ENCODE measurements at places on chromosomes 3 and 15.

DNA sequence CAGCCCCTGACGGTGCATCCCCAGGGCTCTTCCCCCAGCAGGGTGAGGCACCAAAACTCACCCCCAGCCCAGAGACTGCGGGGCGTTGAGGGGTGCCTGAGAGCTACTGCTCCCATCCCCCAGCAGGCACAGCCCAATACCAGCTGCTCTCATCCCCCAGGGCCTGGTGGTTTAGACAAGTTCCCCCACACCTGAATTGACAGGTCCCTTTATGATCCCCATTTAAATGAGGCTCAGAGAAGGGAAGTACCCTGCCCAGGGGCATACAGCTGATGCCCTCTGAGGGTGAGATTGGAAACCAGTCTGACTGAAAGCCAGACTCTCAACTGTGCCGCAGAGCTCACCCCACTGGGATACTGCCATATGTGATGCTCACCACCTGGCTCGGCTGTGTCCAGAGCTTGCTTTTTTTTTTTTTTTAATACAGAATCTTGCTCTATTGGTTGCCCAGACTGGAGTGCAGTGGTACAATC, 20.1 kb downstream of the DUSP7 start:
- H3K27me3 ChIP-seq, result peaks cover 13% of the 10 kb centered on the region
- no peaks in the 10 kb centered on the region for H3K36me3 ChIP-seq
- H3K4me3 ChIP-seq, result no peak overlapping the region
- no peak overlapping the region for H3K27ac ChIP-seq
- H3K4me1 ChIP-seq, result peaks cover 19% of the 10 kb centered on the region

- DNase-seq, result no peak
- H3K4me1 ChIP-seq, result no peaks in the 10 kb centered on the region
- no peaks in the 10 kb centered on the region for H3K27me3 ChIP-seq
- H3K27ac ChIP-seq, result no peak overlapping the region
These were observed 70.7 kb downstream of the BLM start for GRCh38 chr15:90787881-90788280.

DNA sequence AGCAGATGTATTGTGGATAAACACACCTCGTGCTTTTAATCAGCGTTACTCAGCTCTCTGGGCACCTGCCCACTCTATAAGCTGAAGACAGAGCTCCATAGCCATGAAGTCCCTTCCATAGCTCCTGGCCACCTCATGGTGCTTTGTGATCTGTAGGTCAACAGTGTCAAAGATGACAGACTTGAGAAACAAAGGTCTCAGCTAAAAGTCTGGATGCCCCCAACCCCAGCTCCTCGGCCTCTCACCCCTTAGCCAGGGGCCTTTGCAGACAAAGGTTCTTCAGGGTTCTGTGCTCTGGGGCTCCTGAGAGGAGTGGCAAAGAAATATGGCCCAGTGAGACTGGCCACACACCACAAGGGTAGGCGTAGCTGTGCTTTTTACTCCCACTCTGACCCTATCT, 168.6 kb downstream of the KLF13 start:
- no peak overlapping the region for H3K4me3 ChIP-seq
- no peak for DNase-seq
- H3K36me3 ChIP-seq, result no peaks in the 10 kb centered on the region
- no peaks in the 10 kb centered on the region for H3K27me3 ChIP-seq
- H3K27ac ChIP-seq, result no peak overlapping the region

DNA sequence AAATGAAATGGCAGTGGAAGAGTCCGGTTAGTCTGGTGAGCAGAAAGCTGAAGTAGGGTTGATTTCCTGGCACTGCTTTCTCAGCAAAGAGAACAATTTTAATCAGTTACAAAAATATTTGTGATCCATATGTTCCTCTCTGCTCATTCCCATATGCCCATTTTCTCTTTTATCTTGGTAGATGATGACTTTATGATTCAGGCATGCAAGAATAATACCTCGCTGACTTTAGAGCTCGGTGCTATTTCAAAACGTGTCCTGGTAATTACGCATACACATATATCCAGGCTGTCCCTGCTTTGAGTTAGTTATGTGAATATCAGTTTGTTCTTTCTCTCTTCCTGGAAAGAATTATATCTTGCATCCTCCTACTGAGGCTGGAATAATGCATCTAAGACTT, 38.5 kb downstream of the ARPP21 start:
- no peaks in the 10 kb centered on the region for H3K4me1 ChIP-seq
- H3K27me3 ChIP-seq, result peaks cover 5% of the 10 kb centered on the region
- H3K27ac ChIP-seq, result no peak overlapping the region
- no peaks in the 10 kb centered on the region for H3K36me3 ChIP-seq
- no peak overlapping the region for H3K4me3 ChIP-seq

- H3K27me3 ChIP-seq, result no peaks in the 10 kb centered on the region
- no peaks in the 10 kb centered on the region for H3K4me1 ChIP-seq
- no peak overlapping the region for H3K27ac ChIP-seq
- H3K36me3 ChIP-seq, result peaks cover 35% of the 10 kb centered on the region
These were observed 11.0 kb downstream of the ANKRD63 start for GRCh38 chr15:40271685-40272484.

- peak overlapping the region; percentile 54 for H3K27ac ChIP-seq
- no peaks in the 10 kb centered on the region for H3K27me3 ChIP-seq
- peak; percentile 84 for DNase-seq
- no peak overlapping the region for H3K4me3 ChIP-seq
These were observed 57.5 kb upstream of the GCNT3 start for GRCh38 chr15:59553879-59554735.

- no peaks in the 10 kb centered on the region for H3K27me3 ChIP-seq
- H3K27ac ChIP-seq, result no peak overlapping the region
- no peaks in the 10 kb centered on the region for H3K4me1 ChIP-seq
- no peaks in the 10 kb centered on the region for H3K36me3 ChIP-seq
- H3K4me3 ChIP-seq, result no peak overlapping the region
These were observed 48.9 kb upstream of the RBP1 start for GRCh38 chr3:139588450-139588849.

GRCh38 chr3:70640481-70640880, 328.0 kb upstream of the MDFIC2 start:
- H3K36me3 ChIP-seq, result no peaks in the 10 kb centered on the region
- H3K4me3 ChIP-seq, result no peak overlapping the region
- no peak for DNase-seq

GRCh38 chr15:41892621-41893421, 1.0 kb downstream of the SPTBN5 start:
- no peaks in the 10 kb centered on the region for H3K27me3 ChIP-seq
- DNase-seq, result no peak
- no peak overlapping the region for H3K27ac ChIP-seq
- no peak overlapping the region for H3K4me3 ChIP-seq

DNA sequence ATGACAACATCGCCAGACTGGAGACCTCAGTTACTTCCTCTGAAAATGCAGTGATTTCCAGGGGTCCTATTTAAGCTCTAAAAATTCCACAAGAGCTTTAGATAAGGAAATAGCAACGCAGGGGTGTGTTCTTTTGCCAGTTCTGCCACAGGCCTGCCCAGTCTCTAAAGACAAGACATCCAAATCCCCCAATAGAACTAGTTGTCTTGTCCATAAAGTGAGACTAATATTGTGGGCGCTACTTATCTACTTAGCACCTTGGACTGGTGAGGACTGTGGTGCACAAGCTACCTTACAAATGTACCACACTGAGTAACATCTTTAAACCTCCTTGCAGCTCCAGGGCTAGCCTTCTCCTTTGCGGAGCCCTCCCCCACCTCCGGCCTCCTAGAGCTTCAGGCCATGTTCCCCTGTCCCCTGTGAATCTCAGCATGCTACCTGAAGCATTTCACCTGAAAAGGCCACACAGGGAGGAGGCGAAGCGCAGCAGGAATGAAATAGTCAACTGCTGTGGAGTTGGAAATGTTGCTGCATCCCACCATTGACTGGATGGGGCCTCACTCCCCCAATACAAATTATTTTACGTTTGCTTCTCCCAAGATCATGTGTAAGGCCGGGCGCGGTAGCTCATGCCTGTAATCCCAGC, 9.6 kb upstream of the LRRC2 start:
- H3K27ac ChIP-seq, result no peak overlapping the region
- H3K4me1 ChIP-seq, result peaks cover 22% of the 10 kb centered on the region
- H3K27me3 ChIP-seq, result peaks cover 25% of the 10 kb centered on the region
- no peaks in the 10 kb centered on the region for H3K36me3 ChIP-seq
- no peak for DNase-seq
- no peak overlapping the region for H3K4me3 ChIP-seq

DNA sequence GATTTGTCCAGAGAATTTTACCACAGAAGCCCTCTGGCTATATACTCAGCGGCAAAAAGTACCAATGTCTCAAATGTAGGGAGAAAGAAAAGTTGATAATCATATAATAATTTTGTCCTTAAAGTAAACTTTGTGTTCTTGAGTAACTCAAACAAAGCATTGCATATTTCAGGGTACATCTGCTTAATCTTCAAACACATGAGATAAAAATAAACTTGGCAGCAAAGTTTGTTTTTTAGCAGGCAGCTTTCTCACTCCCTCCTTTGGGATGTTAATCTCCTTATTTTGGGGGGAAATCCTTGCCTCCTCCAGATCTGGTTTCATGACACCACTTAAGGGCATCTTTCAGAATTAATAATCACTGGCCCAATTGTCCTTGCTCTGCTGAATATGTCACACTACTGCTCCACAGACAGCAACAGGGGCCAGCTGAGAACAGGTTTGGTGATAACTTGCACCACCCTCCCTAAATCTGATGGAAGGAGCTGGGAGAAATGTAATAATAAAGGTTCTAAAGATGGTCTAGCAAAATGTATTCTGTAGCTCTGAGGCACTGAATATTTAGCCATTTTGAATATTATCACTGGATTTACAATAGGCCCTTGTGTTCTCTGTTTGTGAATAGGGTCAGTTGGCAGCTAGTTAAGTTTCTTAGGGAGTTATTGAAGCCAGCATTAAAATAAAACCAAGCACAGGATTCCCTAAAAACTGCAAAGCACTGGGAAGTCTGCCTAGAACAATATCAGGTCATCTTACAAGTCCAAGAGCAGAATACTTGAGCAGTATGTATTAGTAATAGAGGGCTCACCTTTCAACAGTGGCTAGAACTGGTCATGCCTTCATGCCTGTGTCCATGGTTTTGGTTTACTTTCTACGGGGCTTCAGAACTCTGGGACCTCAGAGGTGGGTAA, 79.2 kb downstream of the EFL1 start:
- DNase-seq, result no peak
- H3K4me1 ChIP-seq, result no peaks in the 10 kb centered on the region
- no peak overlapping the region for H3K4me3 ChIP-seq

DNA sequence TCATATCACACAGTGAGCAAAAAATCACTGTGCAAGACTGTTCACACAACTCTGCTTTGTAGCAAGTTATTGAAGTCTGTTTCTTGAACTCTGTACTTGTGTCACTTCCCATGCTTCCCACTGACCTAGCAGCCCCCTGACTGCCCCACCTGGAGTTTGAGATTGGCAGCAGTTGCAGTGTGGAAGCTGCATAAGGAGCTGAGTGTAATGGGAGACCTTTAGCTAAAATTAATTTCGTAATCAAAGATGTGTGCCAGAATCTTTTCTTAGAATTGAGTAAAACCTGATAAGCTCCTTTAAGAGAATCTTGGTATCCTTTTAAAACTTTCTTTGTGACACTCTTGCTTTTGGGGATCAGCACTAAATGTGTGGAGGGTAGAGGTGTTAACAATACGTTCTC, 42.8 kb downstream of the NKIRAS1 start:
- peaks cover 2% of the 10 kb centered on the region for H3K4me1 ChIP-seq
- H3K27ac ChIP-seq, result no peak overlapping the region
- H3K4me3 ChIP-seq, result no peak overlapping the region
- H3K27me3 ChIP-seq, result no peaks in the 10 kb centered on the region
- no peak for DNase-seq

- H3K4me1 ChIP-seq, result peaks cover 11% of the 10 kb centered on the region
- H3K27ac ChIP-seq, result peak overlapping the region; percentile 45
- DNase-seq, result peak; percentile 74
- H3K27me3 ChIP-seq, result no peaks in the 10 kb centered on the region
- no peak overlapping the region for H3K4me3 ChIP-seq
These were observed 511.9 kb downstream of the GBE1 start for GRCh38 chr3:81249540-81250029.

DNA sequence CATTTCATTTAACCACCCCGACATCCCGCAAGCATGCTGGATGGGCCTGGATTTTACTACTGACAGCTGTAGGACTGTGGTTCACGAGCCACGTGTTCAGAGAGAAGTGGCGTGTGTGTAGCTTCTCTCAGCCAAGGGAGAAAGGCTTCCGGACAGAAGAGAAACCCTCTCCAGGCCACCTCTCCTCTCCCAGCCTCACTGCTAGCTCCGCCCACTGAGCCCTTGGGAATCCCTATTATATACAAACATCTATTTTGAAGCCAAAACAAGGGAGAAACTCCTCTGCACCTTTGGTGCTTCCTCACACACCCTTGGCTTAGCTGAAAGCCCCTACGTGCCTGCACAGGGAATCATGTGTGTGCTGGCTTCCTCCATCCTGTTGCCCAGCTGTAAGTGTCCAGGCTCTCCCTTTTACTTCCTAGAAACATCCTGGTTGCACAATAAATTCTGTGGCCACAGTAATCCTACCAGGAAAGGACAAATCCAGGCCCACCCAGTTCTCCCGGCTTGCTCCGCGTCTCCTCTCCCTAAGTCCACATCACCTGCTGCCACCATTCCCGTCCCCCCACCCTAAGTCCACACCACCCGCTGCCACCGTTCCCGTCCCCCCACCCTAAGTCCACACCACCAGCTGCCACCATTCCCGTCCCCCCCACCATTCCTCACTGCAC, 30.5 kb downstream of the PCSK6 start:
- H3K27me3 ChIP-seq, result no peaks in the 10 kb centered on the region
- no peak for DNase-seq
- peaks cover 5% of the 10 kb centered on the region for H3K4me1 ChIP-seq
- no peak overlapping the region for H3K4me3 ChIP-seq
- H3K27ac ChIP-seq, result no peak overlapping the region
- no peaks in the 10 kb centered on the region for H3K36me3 ChIP-seq

DNA sequence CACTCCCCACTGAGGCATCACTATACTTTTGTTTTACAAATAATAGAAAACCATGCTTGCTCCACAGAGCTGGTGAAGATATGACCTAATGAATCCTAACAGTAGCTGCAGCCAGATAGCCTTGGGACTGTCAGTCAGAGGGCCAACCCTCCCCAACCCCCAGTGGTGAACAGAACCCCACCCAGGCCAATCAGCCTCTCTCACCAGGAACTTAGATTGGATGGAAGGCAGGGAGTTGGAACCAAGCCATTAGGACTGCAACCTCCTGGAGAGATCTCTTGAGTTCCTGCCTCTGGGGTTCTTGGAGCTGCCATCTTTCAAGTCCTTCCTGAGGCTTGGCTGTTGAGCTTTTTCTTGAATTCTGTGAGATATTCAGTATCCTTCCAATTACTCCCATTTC, 3.0 kb upstream of the MRPS22 start:
- peaks cover 7% of the 10 kb centered on the region for H3K4me1 ChIP-seq
- no peak overlapping the region for H3K27ac ChIP-seq
- H3K4me3 ChIP-seq, result no peak overlapping the region
- no peak for DNase-seq
- peaks cover 35% of the 10 kb centered on the region for H3K27me3 ChIP-seq

DNA sequence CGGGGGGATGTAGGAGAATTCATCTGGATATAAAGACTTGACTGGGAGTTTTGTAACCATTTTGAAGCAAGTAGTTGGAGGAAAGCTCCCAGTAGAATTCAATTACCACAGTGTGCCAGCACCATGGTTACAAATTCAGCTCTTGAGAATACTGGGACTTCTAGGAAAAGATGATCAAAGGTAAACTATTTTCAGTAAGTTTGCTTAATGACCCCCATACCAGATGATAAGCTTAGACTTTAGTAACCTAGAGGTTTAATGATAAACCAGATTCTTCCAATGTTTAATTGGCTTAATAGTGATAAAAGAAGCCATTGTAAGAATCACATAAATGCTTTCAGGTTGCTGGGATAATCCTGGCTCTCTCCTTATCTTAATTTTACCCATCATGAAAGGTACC, 22.3 kb downstream of the AP4E1 start:
- peaks cover 4% of the 10 kb centered on the region for H3K4me1 ChIP-seq
- H3K27ac ChIP-seq, result peak overlapping the region; percentile 56
- no peaks in the 10 kb centered on the region for H3K27me3 ChIP-seq
- no peak overlapping the region for H3K4me3 ChIP-seq
- DNase-seq, result peak; percentile 33

Data from large intestine (tissue), 12 donors.